ENCODE measurements at places on chromosomes 2 and 18. TPM values are rescaled to one million over a fixed set of nuclear protein-coding genes. Genes with fewer than 3 reads are reported as not detected.

Gene SLC5A7
- total RNA-seq: not detected

Gene IL1R2
- total RNA-seq: 0.50 TPM

Gene IL36A
- total RNA-seq: not detected

Gene GPR75
- total RNA-seq: 2.6 TPM

Gene CD207
- not detected for total RNA-seq

Gene SP140
- 58.8 TPM for total RNA-seq

Gene DSEL
- 0.10 TPM for total RNA-seq

Gene ZNF516
- total RNA-seq: 4.1 TPM

Gene REG1B
- total RNA-seq: not detected

Gene OSGEPL1
- 7.8 TPM for total RNA-seq

Gene MDH1B
- total RNA-seq: 0.40 TPM
